ENCODE measurements at places on chromosomes 6 and 20. TPM values are rescaled to one million over a fixed set of nuclear protein-coding genes. Genes with fewer than 3 reads are reported as not detected.

The POM121L2 gene
- not detected for total RNA-seq

The CDH26 gene
- not detected for total RNA-seq

The TRIM40 gene
- total RNA-seq, result not detected

The PSORS1C2 gene
- total RNA-seq, result not detected

The PAK5 gene
- not detected for total RNA-seq

The SLC35D3 gene
- 0.08 TPM for total RNA-seq

The FBXL4 gene
- 12.4 TPM for total RNA-seq

The MEI4 gene
- total RNA-seq, result not detected

The SRMS gene
- total RNA-seq, result not detected

The GSTA5 gene
- total RNA-seq, result not detected

All from epithelial cell of alveolus of lung (primary cell).